ENCODE measurements at places on chromosomes 12 and 14. TPM values are rescaled to one million over a fixed set of nuclear protein-coding genes. Genes with fewer than 3 reads are reported as not detected.

The KCNH3 gene
- 0.41 TPM for total RNA-seq

DNA sequence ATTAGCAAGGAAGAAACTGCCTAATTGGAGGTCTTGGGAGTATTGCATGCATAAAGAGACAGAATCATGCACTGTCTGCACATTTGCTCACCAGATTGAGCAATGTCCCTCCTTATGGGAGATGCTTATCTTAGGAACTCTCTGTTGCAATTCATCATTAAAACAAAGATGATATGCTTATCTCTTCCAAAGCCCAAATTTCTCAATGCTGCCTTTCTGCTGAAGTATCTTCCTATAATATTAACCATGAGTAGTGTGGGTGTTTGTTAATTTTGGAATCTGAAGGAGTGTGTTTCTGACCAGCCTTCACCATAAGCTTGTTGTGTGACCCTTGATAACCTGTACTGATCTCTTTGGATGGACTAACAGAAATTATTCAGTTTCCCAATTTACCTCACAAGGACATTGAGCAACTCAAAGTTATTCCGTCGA is 1257.6 kb upstream of the FLRT2 start:
- DNase-seq = no peak

DNA sequence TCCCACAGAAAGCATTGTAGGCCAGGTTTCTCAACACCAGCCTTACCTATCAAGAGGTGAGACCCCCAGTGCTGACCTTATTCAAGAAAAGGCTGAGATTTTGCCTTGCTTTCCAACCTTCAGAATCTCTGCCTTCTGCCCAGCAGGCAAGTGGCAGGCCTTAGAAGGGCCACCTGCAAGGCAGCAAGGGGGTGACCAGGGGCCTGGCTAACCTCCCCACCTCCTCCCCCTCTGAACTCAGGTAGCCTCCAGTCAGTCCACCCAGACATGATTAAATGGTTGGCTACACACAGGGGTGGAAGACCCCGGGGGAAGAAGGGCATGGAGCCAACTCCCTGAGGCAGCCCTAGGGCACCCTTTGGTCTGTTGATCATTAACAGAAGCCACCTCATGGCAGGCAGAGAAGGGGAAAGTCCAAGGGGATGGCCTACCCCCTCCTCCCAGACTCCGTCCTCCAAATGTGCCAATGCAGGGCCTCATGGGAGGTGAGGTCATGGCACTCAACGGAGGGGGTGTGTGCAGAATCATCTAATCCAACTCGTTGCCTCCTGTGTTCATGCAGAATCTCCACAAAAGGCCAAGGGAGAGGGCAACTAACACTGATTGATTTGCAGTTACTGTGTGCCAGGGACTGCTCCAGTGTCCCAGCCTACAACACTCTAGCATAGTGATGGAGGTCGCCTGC is 8.5 kb downstream of the ZFP36L1 start:
- peak; percentile 97 for DNase-seq

The TMEM132C gene
- total RNA-seq = 0.48 TPM

GRCh38 chr12:3190101-3190500 is 112.9 kb downstream of the TSPAN9 start:
- no peak for DNase-seq

The CDH24 gene
- 7.0 TPM for total RNA-seq

DNA sequence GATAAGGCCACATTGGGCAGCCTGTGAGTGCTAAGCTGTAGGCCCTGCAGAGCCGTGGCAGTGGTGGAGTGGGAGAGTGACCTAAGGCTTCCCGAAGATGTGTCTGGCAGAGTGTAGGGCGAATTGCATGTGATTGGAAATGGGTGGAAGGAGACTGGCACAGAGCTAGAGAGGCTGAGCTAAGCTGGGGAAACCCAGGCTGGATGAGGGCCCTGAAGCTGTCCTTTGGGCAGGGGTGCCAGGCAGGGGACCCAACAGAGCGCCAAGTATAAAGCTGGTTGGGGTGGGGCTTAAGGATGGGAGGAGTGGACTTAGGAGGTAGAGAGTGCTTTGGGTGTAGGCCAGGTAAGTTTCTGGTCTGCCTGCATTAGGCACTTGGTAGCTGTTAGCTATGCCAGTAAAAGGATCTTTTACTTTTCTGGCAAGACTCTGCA is 47.9 kb downstream of the WDR20 start:
- no peak for DNase-seq

DNA sequence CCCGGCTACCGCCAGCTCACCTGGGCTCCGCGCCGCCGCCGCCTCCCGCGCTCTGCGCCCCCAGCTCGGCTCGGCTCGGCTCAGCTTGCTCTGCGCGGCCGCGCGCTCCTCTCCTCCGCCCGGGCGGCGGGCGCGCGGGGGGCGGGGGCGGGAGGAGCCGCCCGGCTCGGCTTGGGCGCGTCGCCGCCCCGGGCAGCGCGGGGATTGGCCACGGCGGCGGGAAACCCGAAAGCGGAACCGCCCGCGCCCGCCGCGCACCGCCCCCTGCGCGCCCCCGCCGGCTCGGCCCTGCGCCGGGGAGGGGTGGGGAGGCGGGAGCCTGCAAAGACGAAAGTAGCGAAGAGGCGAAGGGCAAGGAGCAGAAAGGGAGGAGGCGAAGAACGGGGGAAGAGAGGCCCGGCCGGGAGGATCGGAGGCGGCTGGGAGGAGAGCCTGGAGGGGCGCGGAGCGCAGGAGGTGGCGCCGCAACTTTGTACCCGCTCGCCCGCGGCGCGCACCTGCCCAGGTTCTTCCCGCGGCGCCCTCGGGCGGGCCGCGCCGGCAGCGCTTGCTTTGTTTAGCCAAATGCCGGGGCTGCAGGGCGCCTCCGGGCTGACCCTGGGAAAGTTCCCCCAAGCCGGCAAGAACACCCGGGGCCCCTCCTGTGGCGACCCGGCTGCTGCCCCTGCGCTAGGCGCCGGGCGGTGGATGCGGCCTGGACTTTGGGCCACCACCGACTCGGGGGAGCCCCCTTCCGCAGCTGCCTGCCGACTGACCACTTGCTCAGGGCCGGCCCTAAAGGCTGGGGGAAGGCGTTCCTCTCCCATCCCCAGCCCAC is at the start of gene CAMKK2:
TSS of gene CAMKK2 (minus strand) at position 92 of the 817 bp plus-strand sequence. CDS start 22,183 bp downstream, outside the sequence.
- peak; percentile 28 for DNase-seq

The RHOF gene
- total RNA-seq = 311 TPM

The TEX22 gene
- total RNA-seq = 0.27 TPM

GRCh38 chr14:99774556-99775307 is 18.5 kb upstream of the EML1 start:
- no peak for DNase-seq

The RNU4-1 gene
- not detected for total RNA-seq

The COA8 gene
- 83.8 TPM for total RNA-seq

DNA sequence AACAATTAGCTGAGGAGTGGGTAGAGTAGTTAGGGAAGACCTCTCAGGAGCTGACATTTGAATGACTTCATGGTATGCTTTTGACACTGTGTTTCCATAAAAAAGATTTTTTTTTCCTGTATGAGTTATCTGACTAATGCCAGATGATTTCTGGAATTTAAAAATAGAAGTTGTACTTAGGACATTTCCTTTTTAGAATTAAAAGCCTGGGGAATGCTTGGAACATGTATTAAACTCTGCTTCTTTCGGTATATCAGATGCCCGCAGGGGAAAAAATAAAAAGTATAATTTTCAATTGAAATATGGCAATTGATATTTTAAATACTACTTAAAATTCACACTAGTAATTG is 41.1 kb downstream of the BRMS1L start:
- DNase-seq = no peak

- no peak for DNase-seq
Observed at GRCh38 chr12:12239127-12239526, 27.7 kb downstream of the LRP6 start.

The PZP gene
- total RNA-seq = not detected

DNA sequence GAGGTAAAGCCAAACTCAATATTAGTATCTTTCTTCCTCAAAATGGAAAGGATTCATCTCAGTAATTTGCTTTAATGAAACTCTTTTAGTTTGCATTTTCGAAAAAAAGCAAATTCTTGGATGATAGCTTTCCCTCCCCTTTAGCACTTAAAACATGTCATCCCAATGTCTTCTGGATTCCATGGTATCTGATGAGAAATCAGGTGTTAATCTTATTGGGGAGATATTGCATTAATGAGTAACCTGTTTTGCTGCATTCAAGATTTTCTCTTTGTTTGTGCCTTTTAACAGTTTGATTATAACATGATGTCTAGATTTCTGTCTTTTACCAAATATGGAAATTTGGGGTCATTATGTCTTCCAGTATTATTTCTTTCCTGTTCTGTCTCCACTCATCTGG is 405.1 kb upstream of the FOXG1 start:
- no peak for DNase-seq

- DNase-seq = no peak
Observed at GRCh38 chr12:115606040-115606439, 671.5 kb downstream of the MED13L start.

DNA sequence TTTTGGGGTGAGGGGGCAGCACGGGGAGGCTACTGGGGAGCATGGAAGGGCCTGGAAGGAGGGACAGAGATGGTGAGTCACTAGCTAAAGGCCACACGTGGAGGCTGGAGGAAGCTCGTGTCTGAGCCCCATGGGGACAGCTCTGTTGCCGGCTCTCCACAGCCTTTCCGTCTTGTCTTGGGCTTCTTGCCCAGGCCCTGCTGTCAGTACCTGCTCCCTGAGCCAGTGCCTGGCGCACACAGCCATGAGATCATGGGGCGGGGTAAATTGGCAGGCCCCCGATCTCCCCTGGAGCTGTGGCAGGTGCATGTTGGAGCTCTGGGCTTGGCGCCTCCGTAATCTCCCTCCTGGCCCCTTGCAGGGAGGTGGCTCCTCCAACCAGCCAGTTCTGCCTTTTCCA is 16.1 kb upstream of the KRT80 start:
- no peak for DNase-seq

DNA sequence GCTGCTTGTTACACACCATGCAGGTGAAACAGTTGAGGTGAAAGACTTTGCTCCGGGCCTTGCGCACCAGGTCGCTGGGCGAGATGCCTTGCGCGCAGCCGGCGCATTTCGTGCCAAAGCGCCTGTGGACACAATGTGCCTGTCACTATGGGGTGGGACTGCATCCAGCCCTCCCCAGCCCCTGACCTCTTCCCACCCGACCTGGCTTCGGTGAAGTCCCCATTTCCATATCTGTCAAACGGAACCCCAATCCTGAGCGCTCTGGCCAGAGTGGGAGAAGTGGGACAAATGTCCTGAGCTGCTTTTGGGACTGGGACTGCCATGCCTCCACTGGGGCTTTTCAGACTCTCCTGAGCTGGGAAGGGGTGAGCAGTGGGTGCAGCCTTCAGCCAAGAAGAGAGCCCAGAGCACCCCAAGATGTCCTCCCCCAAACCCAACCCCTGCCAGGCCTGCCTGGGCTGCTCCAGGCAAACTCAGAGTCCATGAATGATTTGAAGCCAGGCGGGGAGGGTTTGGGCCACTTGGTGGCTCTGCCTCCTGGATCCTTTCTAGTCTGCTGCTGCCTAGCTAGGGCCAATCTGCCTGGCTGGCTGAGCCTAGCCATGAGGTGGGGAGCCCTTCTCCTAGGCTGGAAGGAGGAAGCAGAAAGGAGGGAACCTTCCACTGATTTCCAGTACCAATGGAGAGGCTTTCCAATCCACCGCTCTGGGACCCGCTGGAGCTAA is 2.3 kb downstream of the LHX5 start:
- DNase-seq = no peak

The SAMD4A gene
- 14.5 TPM for total RNA-seq

- DNase-seq = no peak
Observed at GRCh38 chr12:64792128-64792527, 32.3 kb upstream of the TBC1D30 start.

- DNase-seq = no peak
Observed at GRCh38 chr12:51076236-51076930, 7.0 kb downstream of the CSRNP2 start.

DNA sequence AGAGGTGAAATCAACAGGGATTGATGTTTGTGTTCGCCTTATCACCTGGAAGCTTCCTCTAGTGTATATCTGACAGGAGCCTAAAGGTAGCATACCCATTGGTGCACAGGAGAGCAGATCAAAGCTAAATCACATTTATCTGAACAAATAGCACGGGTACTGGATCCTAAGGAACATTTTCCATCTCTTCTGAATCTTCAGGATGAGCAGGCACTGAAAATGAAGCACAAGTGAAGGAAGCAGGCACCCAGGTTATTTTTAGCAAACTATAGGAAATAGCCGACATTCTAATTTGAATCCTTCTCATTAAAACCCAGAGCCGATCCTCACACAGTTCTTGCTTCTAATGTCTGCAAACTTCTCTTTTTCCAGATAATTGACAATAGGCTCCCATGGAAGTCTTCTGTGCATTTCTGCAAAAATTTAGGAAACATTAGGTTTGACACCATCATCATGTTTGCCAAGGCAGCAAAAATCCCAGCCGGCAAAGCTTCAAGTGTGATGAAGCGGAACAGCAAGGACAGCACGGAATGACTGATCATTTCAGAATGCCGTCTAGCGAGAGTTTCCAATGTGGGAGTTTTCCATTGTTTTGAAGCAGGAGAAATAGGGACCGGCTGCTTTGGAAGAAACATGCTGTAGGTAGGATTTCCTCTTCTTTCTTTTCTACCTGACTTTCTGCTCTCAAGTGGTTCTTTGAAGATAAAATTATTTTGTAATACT is 24.3 kb upstream of the RGS6 start:
- DNase-seq = peak; percentile 19

DNA sequence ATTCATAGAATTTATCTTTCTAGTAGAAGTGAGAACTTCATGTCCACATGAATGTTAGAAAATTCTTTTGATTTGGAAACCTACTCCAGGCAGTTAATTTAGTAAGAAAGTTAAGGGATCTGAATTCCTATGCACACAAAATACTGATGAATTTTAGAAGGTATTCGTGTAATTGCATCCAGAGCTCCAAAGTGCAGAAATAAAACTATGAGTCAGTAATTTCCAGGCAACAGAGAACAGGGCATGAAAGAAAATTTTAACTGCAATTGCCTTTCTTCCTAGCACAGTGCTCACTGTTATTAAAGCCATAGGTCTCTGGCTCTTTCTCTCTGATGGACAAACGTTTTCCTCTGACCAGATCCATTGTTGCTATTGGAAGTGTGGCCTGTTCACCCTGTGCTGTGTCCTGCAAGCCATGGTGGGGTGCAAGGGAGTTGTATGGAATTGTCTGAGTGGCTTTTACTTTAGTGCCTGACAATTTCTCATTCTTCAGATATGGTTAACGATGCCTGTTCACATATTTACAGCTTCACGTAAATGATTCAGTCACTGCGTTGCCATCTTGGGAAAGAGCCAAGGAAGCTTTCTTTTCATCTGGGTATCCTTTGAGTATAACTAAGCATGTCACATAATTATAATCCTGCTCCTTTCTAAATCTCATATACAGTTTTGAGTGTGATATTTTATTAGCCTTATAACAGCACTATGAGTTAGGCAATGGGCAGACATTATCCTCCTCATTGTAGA is 145.1 kb downstream of the ACSS3 start:
- DNase-seq = no peak

The SELPLG gene
- 0.42 TPM for total RNA-seq

GRCh38 chr12:2335109-2335508 is 282.3 kb downstream of the CACNA1C start:
- DNase-seq = no peak

The PLEKHH1 gene
- 11.5 TPM for total RNA-seq

Data from kidney epithelial cell (primary cell).